T-helper 17 cell (primary cell): ENCODE measurements at places on chromosomes 11 and 22. TPM values are rescaled to one million over a fixed set of nuclear protein-coding genes. Genes with fewer than 3 reads are reported as not detected.

GRCh38 chr11:76443268-76443980 is 1.4 kb upstream of the EMSY start:
- no peak for DNase-seq

DNA sequence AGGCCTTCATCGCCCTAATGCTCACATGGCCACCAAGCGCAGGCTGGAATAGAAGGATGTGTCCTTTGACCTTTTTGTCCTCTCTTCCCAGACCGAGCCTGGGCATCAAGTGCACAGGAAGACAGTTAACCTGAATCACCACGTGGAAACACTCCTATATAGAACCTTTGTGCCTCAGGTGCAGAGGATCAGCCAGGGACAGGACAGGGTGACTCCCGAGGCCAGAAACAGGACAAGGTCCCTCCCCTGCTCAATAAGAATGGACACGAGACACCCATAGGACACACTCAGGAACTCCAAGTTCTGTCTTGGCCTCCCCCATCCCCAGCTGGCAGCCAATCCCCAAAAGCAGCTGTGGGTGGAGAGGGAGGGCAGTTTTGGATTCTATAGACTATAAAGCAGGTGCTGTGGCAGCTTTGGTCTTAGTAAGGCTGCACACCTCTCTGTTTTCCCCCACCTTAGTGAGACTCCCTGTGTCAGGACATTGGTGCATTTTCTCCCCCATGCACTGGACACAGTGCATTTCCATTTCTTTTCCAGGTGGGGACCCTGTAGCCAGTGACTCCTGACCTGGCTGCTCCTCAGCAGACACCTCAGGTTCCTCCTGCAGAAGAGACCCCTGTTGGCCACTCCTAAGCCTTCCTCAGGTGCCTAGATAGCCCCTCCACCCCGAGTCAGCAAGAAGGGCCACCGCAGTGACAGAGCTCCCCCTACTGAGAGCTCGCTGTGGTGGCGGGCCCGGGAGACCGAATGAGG is 43.6 kb upstream of the POU2AF1 start:
- DNase-seq = no peak

GRCh38 chr11:9251311-9251710 is 13.8 kb downstream of the DENND5A start:
- DNase-seq = no peak

DNA sequence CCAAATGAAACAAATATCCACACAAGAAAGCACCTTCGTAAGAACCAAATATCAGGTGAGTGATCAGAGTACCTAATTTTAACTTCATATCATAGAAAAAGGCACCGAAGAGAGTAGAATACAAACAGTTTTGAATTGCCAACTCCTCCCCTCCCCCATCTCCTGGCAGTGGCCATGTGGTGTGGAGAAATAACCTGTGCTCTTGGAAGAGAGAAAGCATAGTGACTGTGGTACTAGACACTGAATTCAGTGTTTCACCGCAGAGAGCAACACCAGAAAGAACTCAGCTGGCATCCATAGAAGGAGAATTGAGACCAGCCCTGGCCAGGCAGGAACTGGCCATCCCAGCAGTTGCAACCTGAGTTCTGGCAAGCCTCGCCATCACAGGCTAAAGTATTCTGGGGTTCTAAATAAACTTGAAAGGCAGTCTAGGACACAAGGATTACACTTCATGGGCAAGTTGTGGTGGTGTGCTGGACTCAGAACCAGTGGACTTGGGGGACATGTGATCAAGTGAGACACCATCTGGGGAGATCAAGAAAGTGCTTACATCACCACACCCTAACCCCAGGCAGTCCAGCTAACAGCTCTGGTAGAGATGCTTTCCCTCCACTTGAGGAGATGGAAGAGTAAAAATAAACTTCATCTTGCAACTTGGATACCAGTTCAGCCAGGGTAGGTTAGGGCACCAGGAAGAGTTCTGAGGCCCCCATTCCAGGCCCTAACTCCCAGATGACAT is 1003.2 kb downstream of the NTM start:
- no peak for DNase-seq

- DNase-seq = no peak
Observed at GRCh38 chr11:77448269-77448668, 25.6 kb downstream of the PAK1 start.

DNA sequence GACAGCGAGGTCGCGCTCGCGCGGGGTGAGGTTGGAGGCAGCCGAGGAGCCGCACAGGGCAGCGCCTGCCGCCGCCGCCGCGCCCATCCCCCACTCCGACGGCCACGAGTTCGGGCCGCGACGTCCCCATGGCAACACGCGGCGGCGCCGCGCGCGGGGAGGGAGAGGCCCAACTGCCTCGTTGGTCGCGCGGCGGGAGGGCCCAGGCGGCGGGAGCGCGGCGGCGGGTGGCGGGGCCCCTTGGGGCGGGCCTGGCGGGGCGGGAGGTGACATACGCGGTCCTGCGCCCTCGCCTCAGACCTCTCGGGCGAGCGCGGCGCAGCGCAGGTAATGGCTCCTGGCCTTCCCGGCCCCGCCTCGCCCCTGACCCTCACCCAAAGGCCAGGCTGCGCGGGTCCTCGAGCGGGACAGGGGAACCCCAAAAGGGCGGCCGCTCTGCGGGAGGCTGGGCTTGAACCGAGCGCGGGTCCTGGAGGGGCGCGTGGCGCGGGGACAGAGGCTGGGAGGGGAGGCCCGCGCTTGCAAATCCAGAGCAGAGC is at the start of gene DEUP1:
Gene DEUP1, plus strand, starts transcription at position 297 of the 539 bp plus-strand sequence. CDS start 1,518 bp downstream, outside the sequence.
- DNase-seq = peak; percentile 6

DNA sequence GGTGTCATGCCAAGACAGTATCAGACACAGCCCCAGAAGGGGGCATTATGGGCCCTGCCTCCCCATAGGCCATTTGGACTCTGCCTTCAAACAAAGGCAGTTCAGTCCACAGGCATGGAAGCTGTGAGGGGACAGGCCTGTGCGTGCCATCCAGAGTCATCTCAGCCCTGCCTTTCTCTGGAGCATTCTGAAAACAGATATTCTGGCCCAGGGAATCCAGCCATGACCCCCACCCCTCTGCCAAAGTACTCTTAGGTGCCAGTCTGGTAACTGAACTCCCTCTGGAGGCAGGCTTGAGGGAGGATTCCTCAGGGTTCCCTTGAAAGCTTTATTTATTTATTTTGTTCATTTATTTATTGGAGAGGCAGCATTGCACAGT is 14.6 kb downstream of the IL10RA start:
- no peak for DNase-seq

- DNase-seq = no peak
Observed at GRCh38 chr22:29580200-29580810, 608 bp downstream of the NIPSNAP1 start.

DNA sequence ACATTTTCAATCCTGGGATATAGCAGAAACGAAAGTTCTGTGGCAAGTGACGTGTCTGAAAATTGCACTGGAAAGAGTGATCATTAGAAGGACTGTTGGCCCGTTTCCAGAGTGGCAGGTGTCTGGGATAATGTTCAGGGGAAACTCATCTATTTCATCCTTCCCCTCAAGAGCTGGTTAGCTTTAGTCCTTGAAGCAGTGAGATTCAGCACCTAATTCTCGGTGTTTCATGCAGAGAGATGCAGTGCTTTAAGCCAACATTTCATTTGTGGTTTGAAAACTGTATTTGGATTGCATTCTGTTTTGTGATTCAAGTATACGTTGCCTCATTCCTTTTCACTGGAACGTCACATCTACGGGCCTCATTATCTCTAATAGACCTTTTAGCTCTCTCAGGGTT is 205.0 kb upstream of the RAG2 start:
- DNase-seq = no peak

- no peak for DNase-seq
Observed at GRCh38 chr22:29396126-29396525, 7.8 kb upstream of the AP1B1 start.

DNA sequence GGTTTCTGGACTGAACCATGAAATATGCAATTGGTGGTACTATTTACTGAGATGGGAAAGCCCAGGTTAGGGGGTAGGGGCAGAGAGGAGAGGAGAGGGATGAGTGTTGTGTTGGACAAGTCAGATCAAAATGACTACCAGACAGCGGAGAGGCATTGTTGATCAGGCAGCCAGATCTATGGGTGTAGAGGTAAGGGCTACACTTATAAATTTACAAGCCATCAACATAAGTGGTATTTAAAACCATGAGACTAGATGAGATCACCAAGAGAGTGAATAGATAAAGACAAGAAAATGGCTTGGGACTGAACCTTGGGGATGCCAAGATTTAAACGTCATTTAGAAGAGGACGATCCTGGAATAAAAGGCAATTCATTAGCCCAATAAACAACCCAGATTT is 123.4 kb downstream of the NXPE2 start:
- DNase-seq = no peak

DNA sequence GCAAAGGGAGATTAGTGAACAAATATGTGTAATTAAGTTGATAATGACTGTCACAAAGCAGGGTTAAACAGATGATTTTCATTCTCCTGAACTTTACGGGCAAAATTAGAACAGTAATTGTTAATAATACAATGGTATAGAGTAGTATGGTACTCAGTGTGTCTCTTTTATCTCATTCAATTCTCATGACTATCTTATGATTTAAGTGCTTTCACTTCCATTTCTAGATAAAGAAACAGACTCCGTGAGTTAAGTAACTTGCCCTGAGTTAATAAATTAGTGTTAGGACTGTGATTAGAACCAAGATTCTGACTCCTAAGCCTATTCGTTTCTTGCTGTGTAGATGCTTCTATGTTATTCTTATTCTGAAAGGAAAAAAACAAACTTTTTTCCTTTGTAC is 22.0 kb downstream of the PIH1D2 start:
- no peak for DNase-seq

HSPB2 gene
- total RNA-seq = not detected

BBOX1 gene
- total RNA-seq = not detected
